Activated T-helper 1 cell treated with Interleukin-2 at 50 U/mL for 16 hours (primary cell): ENCODE measurements at places on chromosomes 3 and 15.

- DNase-seq = no peak
Observed at GRCh38 chr3:116963802-116964201, 254.2 kb downstream of the TUSC7 start.

- no peak for DNase-seq
Observed at GRCh38 chr15:52028431-52029093, 9.5 kb downstream of the MAPK6 start.

DNA sequence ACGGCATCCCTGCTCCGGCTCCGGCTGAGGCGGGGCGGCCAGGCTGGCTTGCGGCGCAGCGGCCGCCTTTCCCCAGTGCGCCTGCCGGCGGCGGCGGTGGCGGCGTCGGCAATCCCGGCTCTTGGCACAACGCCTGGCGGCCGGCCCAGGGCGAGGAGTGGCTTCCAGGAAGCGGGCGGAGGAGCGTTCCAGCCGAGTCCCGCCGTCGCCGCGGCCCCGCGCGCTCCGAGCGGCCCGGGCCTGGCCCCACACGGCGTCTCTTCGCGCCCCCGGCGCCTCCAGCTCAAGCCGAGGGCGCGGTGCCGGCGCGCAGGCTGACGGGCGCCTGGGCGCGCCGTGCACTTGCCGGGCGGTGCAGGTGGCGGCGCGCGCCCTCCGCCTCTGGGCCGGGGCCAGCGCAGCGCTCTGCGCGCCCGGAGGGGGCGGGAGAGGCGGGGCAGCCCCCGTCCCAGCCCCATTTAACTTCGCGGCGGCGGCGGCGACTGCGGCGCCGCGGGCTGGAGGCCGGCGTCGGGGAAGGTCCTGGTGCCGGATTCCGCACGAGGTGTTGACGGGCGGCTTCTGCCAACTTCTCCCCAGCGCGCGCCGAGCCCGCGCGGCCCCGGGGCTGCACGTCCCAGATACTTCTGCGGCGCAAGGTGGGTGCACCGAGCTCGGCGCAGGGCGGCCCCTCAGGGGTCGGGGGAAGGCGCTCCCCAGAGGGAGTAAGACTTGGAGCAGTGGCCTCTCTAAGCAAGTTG lies at the start of gene ADAMTSL3:
Gene ADAMTSL3 (plus strand): TSS at position 485 of the 740 bp plus-strand sequence. CDS start 1,639 bp downstream, outside the sequence.
- no peak for DNase-seq

- no peak for DNase-seq
Observed at GRCh38 chr3:55172913-55173312, 245.1 kb upstream of the LRTM1 start.

- DNase-seq = no peak
Observed at GRCh38 chr3:122105626-122106025, 50.5 kb downstream of the CD86 start.

GRCh38 chr3:46030626-46031025 lies 3.3 kb upstream of the XCR1 start:
- DNase-seq = no peak
